Fibroblast of skin of left biceps (primary cell): ENCODE measurements at places on chromosomes 3 and 15.

- DNase-seq = no peak
Observed at GRCh38 chr3:11304175-11304574, 32.0 kb downstream of the ATG7 start.

GRCh38 chr15:63121382-63122001, at the start of gene LACTB:
LACTB (plus strand) TSS chr15:63121861; CDS start chr15:63121872, 11 bp downstream.
- DNase-seq = peak; percentile 61

DNA sequence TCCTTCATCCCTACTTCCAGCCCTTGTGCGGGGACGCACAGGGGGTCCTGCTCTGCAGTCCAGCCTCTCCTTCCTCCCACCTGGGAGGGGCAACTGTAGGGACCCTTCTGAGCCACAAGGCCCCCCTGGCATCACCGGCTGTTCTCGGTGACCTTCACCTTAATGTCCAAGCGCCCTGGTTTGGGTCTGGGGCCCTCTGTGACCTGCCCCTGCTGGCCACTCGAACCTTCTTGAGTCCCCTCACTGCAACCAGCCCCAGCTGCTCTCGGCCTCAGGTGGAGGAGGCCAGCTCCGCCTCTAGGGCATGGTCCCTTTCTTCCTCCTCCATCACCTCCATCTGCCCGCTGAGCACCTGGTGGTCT, 57.9 kb downstream of the RGMA start:
- no peak for DNase-seq

- DNase-seq = no peak
Observed at GRCh38 chr3:39460677-39461076, 6.8 kb upstream of the MOBP start.

GRCh38 chr3:11230125-11230524, 42.1 kb upstream of the ATG7 start:
- no peak for DNase-seq

- no peak for DNase-seq
Observed at GRCh38 chr3:142651711-142652110, 55.5 kb downstream of the PLS1 start.
